Non-pigmented ciliary epithelial cell (primary cell): ENCODE measurements at places on chromosomes 5 and 9.

GRCh38 chr5:176817841-176818377 is 7.5 kb downstream of the UNC5A start:
- DNase-seq = no peak

DNA sequence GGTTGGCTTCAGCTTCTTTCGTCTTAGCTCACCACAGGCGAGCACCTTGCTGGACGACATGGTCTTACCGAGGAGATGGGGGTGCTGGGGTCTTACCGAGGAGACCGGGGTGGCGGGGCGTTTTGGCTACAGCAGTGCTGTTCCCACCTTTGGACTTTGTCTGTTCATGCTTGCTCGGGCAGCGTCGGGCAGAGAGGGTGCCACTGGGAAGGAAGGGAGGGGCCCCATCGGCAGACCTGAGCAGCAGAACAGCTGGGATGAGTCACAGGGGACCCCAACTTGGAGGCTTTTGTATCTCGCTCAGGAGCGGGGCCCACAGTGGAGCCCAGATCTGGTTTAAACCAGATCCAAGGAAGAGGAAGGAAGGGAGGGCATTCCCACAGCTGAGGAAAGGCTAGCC is 106.0 kb upstream of the CACNA1B start:
- DNase-seq = no peak

- no peak for DNase-seq
These were observed 55.2 kb downstream of the RASEF start for GRCh38 chr9:83007521-83008300.

GRCh38 chr5:73222173-73222572 is 49.2 kb downstream of the TMEM174 start:
- no peak for DNase-seq

DNA sequence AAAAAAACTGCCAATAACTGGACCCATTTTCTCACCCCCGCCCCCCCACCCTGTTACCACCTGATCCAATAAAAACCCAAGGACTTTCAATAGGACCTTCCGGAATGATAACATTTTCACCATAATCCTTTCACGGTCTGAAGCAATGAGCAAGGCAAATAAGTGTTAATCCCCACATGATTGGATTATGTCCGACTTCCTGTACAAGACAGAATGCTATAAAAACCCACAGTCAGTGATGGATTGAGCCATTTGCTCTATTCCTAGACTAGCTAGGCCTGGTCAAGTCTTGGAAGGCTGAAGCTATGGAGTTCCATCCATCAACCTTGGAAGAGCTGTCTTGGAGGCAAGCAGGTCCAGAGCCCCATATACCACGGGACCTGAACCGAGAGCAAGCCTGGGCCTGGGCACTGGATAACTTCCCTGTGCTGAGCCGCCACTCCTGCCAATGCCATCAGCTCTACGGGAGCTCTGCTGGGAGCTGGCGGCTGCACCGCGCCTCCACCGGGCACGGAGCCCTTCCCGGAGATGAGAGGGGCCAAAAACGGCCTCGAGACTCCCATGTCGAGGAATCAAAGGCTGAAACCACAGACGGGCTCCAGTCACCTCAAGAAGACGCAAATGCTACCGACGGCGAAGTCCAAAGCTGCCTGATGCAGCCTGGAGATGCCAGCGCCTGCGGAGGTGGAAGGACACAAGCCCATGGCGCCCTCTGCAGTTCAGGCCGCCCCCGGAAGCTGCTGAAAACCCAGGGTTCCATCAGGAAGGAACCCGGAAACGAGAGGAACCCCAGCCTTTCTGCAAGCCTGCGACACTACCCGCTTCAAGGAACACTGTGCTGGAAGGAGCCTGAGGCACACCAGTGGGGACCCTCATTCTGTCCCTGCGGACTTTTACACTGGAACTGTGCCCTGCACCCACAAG is 69.2 kb downstream of the ANXA2R start:
- DNase-seq = no peak

DNA sequence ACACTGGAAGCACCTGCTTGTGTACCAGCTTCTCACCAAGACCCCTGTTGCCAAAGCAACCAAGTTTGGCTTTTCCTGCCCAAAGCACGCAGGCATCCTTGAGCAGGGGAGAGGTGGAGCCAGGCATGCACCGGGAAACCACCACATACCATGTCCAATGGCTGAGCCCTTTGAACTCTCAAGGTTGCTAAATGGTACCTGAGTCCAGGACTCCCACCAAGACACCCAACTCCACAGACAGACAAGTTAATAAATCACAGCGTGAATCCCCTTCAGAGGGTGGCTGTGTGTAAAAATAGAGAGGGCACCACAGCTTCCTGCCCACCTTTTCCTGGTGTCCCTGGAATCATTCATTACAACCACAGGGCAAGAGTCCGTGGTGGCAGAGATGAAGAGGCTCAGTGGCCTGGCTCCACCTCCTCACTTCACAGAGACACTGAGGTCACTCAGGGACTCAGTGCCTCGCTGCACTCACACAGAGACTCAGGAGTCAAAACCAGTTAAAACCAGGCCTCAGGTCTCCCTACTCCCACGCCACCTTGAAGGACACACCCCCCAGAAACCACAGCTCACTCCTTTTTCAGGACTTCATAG is 143.7 kb downstream of the C5orf15 start:
- no peak for DNase-seq

DNA sequence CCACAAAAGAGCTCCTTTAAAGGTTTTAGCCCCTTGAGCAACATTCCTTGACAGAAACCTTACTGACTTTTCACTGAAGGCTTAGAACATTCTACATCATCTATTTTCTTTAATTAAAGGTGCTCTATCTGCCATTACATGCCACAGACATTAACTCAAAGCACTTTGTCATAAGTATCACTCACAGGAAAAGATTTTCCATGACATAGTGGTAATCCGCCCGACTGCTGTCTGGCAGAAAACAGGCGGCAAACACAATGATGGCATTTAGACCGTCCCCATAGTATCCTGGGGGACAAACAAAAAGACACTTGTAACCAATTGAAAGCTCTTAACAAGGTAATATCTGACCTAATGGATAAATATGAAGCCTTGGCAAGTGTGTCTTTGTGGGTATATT is 126.2 kb upstream of the PCA3 start:
- no peak for DNase-seq

DNA sequence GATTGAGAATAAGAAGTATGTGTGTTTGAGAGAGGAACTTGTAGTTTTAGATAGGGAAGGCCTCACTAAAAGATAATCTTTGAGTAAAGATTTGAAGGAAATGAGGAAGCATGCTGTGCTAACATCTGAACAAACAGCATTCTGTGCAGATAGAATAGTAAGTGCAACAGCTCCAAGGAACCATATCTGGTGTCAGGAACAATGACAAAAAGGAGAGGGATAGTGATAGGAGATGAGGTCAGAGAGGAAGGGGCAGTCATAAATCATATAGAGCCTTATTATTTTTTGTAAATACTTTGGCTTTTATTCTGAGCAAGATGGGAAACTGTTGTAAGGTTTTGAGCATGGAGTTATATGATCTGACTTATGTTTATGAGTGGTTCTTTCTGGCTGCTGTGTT is 3.8 kb downstream of the MRPL22 start:
- DNase-seq = no peak

DNA sequence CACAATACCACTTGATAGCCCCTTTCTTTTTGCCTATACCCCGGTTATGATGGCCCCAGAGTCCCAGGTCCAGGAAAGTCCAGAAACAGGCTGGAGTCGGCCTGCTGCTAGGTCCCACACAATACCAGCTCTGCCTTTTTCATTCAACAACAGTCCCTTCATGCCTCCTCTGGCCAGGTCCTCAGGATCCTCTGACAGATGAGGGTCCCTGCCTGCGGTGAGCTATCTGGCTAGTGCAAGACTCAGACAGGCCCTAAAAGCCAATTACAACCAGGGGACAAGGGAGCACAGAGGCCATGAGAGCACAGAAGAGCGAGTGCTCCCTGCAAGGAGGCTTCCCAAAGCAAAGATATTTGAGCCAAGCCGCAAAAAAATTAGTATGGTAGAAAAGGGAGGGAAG is 84.8 kb upstream of the ZBTB43 start:
- no peak for DNase-seq

DNA sequence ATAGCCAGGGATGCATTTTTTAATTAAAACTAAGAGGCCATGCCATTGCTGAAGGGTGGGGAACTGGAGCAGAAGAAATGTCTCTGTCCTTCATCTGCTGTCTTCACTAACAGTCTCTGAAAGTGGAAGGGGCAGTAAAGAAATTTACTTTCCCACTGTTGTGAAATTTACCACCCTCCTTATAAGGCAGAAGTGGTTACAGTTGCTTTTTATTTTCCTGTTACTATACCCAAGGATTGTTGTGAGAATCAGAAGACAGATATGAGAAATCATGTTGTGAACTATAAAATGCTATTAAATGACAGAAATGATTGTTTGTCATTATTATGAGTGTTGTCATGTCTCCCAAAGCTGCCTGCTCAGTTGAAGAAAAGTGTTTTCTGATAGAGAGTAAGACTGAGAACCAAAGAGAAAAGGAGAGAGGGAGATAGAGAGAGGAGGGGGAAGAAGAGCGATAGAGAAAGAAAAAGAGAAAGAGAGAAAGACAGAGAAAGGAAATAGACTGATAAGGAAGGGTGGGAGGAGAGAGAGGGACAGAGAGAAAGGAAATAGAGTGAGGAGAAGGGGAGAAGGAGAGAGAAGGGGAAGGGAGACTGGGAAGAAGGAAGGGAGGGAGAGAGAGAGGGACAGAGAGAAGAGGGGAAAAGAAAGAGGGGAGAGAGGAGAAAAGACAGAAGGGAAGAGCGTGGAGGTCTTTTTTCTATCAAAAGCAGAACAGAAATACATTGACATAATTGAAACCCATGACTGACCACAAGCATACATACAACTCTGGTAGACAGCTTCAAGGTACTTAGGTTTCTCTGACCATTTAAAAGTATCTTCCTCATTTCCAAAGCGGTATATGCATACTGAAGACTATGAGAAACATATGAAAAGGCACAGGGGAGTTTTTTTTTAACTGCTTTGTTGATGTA is 22.5 kb downstream of the SEC61B start:
- DNase-seq = no peak

DNA sequence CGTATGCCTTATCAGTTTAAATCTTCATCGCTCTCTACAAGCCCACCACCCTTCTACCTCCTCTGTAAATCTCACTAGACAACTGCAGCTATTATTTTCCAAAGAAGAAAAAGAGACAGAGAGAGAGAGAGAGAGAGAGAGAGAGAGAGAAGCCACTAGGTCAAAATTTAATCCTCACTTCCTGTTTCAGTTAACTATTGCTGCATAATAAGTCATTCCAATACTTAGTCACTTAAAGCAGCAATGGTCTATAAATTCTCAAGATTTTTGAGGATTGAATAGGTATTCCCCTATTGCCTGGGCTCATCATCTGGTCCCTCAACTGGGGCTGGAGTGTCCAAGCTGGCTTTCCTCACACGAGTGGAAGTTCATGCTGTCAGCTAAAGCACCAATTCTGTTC is 68.8 kb downstream of the ITGA1 start:
- DNase-seq = no peak

- no peak for DNase-seq
These were observed 9.0 kb upstream of the LCN1 start for GRCh38 chr9:135512241-135512603.

DNA sequence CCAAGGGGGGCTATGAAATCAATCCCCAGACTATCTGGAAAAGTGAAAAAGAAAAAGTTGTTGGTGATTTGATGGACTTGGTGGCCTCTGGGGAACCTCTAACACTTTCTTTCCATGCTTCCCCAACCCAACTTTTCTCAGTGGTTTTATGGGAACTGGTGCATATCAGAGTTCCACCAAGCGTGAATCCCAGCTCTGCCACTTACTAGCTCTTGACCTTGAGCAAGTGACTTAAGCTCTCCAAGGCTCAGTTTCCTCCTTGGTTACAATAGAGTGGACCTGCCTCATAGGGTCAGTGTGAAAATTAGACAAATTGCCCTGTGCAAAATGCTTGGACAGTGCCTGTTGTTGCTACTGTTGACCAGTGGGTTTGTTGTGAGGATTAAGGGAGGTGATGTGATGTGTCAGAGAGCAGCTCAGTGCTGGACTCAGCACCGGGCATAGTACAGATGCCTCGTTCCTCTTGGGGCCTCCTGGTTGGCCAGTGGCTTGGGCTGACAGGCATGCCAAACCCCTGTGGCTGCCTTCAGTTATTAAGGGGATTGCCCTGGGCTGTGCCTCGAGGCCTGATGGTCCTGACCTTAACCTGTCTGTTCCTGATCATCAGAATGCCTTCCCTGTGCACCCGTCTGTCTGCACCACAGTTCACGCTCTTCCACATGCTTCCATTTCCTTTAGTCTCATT is 49.3 kb downstream of the COL15A1 start:
- DNase-seq = no peak

DNA sequence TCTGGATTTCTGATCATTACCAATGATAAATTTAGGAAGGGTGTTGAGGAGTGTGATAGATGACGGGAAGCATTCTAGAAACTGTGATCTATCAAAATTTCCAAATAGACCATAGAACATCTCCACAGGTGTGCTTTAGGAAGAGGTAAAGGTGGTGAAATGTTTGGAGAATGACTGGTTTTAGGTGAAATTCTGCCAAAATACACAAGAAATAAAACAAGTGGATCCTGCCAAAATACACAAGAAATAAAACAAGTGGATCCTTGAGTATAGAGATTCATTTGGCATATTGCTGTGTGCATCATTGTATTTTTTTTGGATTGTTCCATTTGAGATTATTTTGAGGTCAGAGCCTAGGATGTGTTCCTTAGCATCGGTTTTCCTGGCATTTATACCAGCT is 88.3 kb upstream of the CTNND2 start:
- no peak for DNase-seq

GRCh38 chr9:134957945-134958227 is 40.2 kb upstream of the FCN1 start:
- no peak for DNase-seq

GRCh38 chr9:127455324-127455992 is 4.1 kb downstream of the LRSAM1 start:
- no peak for DNase-seq

GRCh38 chr5:67806654-67807438 is 408.7 kb upstream of the PIK3R1 start:
- DNase-seq = no peak

GRCh38 chr9:81479573-81479972 is 209.8 kb downstream of the TLE1 start:
- no peak for DNase-seq

- DNase-seq = no peak
These were observed 1.9 kb downstream of the RAI14 start for GRCh38 chr5:34657988-34658387.

DNA sequence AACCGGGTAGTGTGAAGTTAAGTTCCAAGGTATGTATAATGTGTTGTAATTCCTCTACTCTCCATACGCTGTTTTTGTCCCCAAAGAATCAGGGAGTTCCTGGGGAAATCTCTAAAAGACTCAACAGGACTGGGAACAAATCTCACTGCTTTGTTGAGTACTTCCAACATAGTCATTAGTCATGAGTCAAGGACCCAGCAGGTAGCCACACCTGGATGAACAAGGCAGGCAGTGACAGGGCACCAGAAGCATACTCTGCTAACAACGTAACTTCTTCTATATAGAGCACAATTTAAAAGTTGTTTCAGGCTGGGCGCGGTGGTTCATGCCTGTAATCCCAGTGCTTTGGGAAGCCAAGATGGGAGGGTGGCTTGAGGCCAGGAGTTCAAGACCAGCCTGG is 126.8 kb downstream of the SLC1A3 start:
- no peak for DNase-seq
